Aortic smooth muscle cell (primary cell): ENCODE measurements at places on chromosomes 7 and 10. TPM values are rescaled to one million over a fixed set of nuclear protein-coding genes. Genes with fewer than 3 reads are reported as not detected.

Gene NACAD
- 0.53 and 0.75 TPM in 2 replicates for total RNA-seq

Gene TMEM72
- not detected in 2 replicates for total RNA-seq

Gene MYO3A
- not detected in 2 replicates for total RNA-seq

Gene ANKRD61
- total RNA-seq: 0.12 and 0.26 TPM in 2 replicates

Gene INA
- total RNA-seq: 0.26 and 0.44 TPM in 2 replicates

Gene C7orf57
- total RNA-seq: under 0.01 TPM in 1 of 2 replicates, not detected in the other

Gene SPDYE9
- total RNA-seq: not detected in 2 replicates

Gene SRI
- 106 and 117 TPM in 2 replicates for total RNA-seq

Gene GATAD1
- 16.1 and 23.1 TPM in 2 replicates for total RNA-seq

Gene SCD
- total RNA-seq: 95.6 and 220 TPM in 2 replicates

Gene RUFY2
- 24.6 and 30.2 TPM in 2 replicates for total RNA-seq

Gene SPDYE2B
- not detected in 2 replicates for total RNA-seq

Gene AKR1D1
- not detected in 2 replicates for total RNA-seq

Gene CYP2C19
- not detected in 2 replicates for total RNA-seq

Gene ANKRD2
- 0.50 and 1.5 TPM in 2 replicates for total RNA-seq

Gene NPVF
- total RNA-seq: not detected in 2 replicates

Gene FAM131B
- 1.6 and 2.0 TPM in 2 replicates for total RNA-seq

Gene PITRM1
- 128 and 137 TPM in 2 replicates for total RNA-seq

Gene FEZF1
- not detected in 2 replicates for total RNA-seq

Gene ADGRA1
- total RNA-seq: not detected in 2 replicates

Gene TMEM248
- 74.5 and 86.5 TPM in 2 replicates for total RNA-seq
